T-helper 17 cell (primary cell): ENCODE measurements at places on chromosomes 5 and 9. TPM values are rescaled to one million over a fixed set of nuclear protein-coding genes. Genes with fewer than 3 reads are reported as not detected.
A peak's percentile ranks its signal among the peaks of the same experiment; 100 is the strongest.

DNA sequence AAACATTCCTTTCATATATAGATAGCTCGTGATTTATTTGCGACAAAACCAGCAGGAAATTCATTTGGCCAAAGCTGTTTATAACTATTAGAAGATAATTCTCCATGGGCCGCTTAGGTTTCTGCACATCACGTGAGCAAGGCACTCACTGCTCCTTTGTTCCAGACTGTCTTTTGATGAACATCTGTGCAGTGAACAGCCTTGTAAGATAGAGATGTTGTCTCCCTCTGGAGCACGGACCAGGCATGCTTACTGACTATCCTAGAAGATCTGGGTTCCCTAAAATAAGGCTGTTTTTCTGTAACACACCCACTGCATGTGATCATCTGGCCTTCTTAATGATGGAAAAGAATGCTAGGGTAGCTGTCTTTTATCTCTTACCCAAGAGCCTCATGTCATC, 30.9 kb downstream of the YIPF5 start:
- H3K4me1 ChIP-seq, result peaks cover 11% of the 10 kb centered on the region
- DNase-seq, result no peak
- peaks cover 7% of the 10 kb centered on the region for H3K36me3 ChIP-seq

DNA sequence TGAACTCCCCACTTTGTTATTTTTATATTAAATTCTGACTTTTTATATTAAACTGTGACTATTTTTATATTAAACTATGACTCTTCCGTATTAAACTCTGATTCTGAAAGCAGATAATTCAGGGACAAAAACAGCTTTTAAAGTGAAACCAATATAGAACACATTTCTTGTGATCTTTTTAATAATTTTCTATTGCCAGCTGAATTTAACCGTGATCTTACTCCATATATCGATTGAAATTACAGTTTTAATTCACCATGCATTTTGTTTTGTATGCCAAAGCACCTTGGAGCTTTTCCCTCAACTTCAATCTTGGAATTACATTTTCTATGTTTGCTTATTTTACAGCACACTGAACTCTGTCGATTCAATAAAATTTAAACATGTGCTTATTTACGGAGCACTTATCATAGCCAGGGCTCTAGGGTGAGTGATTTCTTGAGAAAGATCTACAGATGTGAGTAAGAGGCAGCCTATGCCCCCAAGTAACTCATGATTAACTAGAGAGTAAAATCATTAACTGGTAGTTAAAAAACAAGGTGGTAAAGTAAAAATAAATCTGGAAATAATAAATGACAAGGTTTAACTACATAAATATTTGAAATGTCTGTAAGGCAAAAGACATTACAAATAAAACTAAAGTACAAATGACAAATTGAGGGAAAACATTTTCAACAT, 72.9 kb upstream of the ALDH1B1 start:
- H3K4me3 ChIP-seq, result no peak overlapping the region
- no peaks in the 10 kb centered on the region for H3K36me3 ChIP-seq
- no peak for DNase-seq

GNA14 gene
- total RNA-seq, result not detected

KLHL3 gene
- total RNA-seq, result 24.6 TPM

DNA sequence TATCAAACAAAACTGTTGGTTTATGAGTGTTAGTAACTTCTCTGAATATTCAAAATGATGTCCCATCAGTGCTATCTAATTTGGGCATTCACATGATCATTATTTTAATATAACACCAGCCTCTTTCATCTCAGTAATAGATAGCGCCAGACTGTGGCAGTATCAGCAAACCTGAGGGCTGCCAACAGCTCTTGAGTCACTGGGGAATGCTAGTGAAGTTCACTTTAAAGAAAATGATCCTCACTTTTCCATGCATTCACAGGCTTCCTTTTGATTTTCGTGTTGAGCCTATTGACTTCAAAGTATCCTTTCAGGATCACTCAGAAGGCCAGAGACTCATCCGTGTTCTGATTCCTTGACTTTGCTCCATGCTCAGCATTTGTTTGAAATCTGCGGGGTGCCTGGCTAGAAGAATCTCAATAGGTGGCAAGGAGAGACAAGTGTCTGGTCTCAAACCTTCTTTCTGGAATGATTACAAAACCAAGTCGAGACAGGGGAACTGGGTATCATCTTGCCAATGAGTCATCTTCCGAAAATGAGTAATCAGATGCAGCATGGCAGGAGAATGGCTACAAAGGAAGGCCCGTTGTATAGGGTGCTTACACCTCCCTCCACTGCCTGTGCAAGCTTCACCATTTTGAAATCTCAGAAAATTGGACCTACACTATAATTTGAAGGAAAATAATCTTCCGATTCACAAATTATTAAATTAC, 509.1 kb downstream of the RASEF start:
- no peak for DNase-seq
- H3K27ac ChIP-seq, result no peak overlapping the region
- no peaks in the 10 kb centered on the region for H3K4me1 ChIP-seq
- no peaks in the 10 kb centered on the region for H3K36me3 ChIP-seq

DNA sequence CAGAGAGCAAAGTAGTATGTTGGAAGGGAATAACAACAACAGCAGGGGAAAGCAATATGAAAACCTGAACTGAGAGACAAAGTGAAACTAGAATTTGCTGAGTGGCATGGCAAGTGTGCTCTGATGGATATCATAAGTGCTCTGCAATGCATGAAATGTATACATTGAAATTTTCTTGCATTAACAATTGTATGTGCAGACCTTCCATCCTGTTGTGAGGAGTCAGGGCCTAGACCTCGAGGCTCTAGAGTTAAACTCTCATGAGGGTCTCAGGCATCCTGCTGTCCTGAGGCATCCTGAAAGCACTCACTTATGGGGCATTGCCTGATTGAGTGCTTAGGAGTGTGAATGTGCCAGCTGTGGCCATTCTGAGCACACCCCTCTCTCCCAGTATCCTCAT, 1.1 kb downstream of the ECM2 start:
- H3K36me3 ChIP-seq, result no peaks in the 10 kb centered on the region
- no peaks in the 10 kb centered on the region for H3K27me3 ChIP-seq
- peak overlapping the region; percentile 39 for H3K4me3 ChIP-seq
- H3K4me1 ChIP-seq, result peaks cover 12% of the 10 kb centered on the region
- no peak for DNase-seq

OXCT1 gene
- total RNA-seq, result 26.5 TPM

- H3K36me3 ChIP-seq, result peaks cover 2% of the 10 kb centered on the region
- H3K27ac ChIP-seq, result peak overlapping the region; percentile 19
- peaks cover 8% of the 10 kb centered on the region for H3K4me1 ChIP-seq
- no peaks in the 10 kb centered on the region for H3K27me3 ChIP-seq
- peak; percentile 16 for DNase-seq
Measured at GRCh38 chr5:72268753-72269410, 51.2 kb downstream of the MRPS27 start.

- H3K36me3 ChIP-seq, result no peaks in the 10 kb centered on the region
- no peaks in the 10 kb centered on the region for H3K4me1 ChIP-seq
- H3K27ac ChIP-seq, result no peak overlapping the region
- no peak for DNase-seq
Measured at GRCh38 chr5:98568336-98568735, 205.1 kb upstream of the RGMB start.

PNPLA7 gene
- total RNA-seq, result 7.5 TPM

CD72 gene
- total RNA-seq, result 3.5 TPM

DNA sequence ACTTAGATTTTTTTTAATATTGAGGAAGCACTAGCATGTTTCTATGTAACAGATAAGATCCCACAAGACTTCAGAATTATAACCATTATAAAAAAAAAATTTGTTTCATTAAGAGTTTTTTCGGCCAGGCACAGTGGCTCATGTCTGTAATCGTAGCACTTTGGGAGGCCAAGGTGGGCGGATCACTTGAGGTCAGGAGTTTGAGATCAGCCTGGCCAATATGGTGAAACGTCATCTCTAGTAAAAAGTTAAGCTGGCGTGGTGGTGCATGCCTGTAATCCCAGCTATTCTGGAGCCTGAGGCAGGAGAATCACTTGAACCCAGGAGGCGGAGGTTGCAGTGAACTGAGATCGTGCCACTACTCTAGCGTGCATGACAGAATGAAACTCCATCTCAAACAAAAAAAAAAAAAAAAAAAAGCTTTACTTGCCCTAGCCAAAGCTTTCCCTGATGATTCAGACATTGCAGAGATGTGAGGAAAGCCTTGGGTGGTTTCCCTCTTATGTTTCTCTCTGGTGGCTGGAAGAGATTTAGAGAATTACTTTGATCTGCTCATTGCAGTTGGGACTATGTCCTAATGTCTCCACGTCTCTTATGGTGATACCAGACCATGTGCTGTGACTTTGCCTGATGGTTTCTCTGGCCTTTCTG, 65.4 kb downstream of the EGFLAM start:
- H3K4me1 ChIP-seq, result no peaks in the 10 kb centered on the region
- DNase-seq, result no peak

TAL2 gene
- total RNA-seq, result not detected

DNA sequence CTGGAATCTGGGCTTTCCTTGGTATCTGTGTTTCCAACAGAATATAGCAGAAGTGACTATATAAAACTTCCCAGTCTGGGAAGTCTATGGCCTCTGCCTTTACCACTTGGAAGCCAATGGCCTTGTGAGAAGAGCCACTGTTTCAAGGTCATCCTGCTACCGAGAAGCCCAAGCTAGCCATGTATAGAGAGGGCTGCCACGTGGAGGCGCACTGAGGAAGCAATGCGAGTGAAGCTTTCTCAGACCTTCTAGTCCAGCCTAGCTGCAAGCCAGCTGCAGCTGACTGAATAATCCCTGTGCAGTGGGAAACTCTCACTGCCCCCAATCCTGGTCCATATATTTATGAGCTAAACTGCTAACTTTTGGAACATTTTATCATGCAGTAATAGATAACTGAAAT, 661.8 kb upstream of the RIOK2 start:
- no peak overlapping the region for H3K27ac ChIP-seq
- H3K4me3 ChIP-seq, result no peak overlapping the region
- no peaks in the 10 kb centered on the region for H3K4me1 ChIP-seq
- no peaks in the 10 kb centered on the region for H3K27me3 ChIP-seq
- DNase-seq, result no peak
- H3K36me3 ChIP-seq, result no peaks in the 10 kb centered on the region

GRCh38 chr9:132770770-132771310, 100.6 kb downstream of the GTF3C4 start:
- H3K27ac ChIP-seq, result no peak overlapping the region
- no peaks in the 10 kb centered on the region for H3K27me3 ChIP-seq
- DNase-seq, result no peak
- H3K4me3 ChIP-seq, result peak overlapping the region; percentile 97

DNA sequence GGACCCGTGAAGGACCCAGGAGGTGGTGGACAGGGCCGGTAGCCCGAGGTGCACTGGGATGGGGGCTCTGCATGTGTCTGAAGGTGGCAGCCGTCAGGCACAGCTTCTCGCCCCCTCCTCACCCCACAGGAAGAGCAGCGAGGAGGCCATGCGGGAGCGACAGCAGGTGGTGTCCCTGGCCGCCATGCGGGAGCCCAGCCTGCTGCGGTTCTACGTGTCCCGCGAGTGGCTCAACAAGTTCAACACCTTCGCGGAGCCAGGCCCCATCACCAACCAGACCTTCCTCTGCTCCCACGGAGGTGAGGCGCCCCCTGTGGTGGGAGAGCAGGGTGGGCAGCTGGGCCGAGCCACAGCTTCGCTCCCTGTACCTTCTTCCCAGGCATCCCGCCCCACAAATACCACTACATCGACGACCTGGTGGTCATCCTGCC, 39.9 kb downstream of the USP20 start:
- peaks cover 22% of the 10 kb centered on the region for H3K4me1 ChIP-seq
- peak overlapping the region; percentile 74 for H3K27ac ChIP-seq
- no peak overlapping the region for H3K4me3 ChIP-seq
- H3K27me3 ChIP-seq, result no peaks in the 10 kb centered on the region
- H3K36me3 ChIP-seq, result peaks cover 5% of the 10 kb centered on the region

- no peak overlapping the region for H3K4me3 ChIP-seq
- H3K4me1 ChIP-seq, result peaks cover 6% of the 10 kb centered on the region
- H3K27ac ChIP-seq, result no peak overlapping the region
- DNase-seq, result no peak
- no peaks in the 10 kb centered on the region for H3K36me3 ChIP-seq
Measured at GRCh38 chr5:111197523-111197922, 26.7 kb upstream of the CAMK4 start.

RNF224 gene
- total RNA-seq, result not detected

DNA sequence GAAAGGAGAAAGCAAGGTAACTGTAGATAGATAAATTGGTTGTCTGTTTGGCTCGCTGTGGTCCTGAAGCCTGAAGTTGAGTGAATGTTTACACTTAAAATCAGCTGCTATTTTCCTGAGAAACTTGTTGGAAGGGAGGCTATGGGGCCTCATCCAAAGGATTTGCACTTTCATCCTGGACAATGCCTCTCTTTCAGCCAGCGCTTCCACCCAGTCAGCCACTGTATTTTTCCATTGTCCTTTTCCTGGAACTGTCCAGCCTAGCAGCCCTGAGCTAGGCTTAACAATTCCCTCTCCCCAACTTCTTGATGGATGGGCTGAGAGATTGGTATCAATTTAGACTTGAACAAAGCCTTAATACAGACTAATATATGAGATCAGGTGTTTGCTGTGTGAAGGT, 429.2 kb downstream of the DMAC1 start:
- no peak for DNase-seq
- no peaks in the 10 kb centered on the region for H3K4me1 ChIP-seq
- H3K27ac ChIP-seq, result no peak overlapping the region
- H3K4me3 ChIP-seq, result no peak overlapping the region
- H3K36me3 ChIP-seq, result no peaks in the 10 kb centered on the region
- no peaks in the 10 kb centered on the region for H3K27me3 ChIP-seq

DNA sequence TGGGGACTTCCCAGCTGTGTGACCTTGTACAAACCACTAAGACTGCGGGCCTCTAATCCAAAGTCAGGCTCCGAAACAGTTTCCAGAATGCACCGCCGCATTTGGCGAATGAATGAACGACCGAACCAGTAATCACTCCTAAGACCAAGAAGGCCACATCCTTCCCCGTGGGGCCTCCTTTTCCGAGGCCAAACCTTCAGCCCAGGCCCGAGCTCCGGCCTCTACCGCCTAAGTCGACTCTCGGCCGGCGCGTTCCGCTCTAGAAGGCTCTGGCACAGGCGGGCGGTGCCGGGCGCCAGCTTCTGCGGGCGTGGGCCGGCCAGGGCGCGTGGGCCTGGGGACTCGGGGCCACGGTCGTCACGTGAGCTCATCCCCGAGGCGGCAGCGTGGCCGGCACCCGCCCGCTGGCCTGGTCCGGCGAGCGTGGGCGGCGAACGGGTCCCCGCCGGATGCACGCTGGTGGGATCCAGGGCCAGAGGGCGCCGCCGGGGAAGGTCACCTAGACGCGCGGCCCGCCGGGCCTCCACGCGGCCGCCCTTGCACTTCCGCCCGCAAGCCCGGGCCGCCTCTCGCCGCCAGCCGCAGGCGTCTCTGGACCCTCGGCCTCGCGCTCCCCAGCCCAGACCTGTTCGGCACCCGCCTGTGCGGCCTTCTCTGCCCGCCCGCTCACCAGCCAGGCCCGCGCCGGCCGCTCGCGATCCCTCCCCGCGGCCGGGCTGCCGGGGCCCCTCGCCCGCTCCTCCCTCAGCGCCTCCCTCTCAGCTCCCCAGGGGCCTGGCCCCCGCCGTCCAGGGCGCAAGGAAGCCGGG, 754 bp downstream of the VDAC1 start:
- H3K36me3 ChIP-seq, result no peaks in the 10 kb centered on the region
- peak; percentile 15 for DNase-seq
- no peaks in the 10 kb centered on the region for H3K27me3 ChIP-seq
- H3K27ac ChIP-seq, result peak overlapping the region; percentile 95
- H3K4me3 ChIP-seq, result peak overlapping the region; percentile 91

TMEM174 gene
- total RNA-seq, result not detected

- no peak for DNase-seq
- H3K27me3 ChIP-seq, result peaks cover 48% of the 10 kb centered on the region
- H3K4me1 ChIP-seq, result peaks cover 2% of the 10 kb centered on the region
- no peaks in the 10 kb centered on the region for H3K36me3 ChIP-seq
- H3K4me3 ChIP-seq, result no peak overlapping the region
- no peak overlapping the region for H3K27ac ChIP-seq
Measured at GRCh38 chr9:91720313-91720712, 229.7 kb downstream of the ROR2 start.
